ENCODE measurements at places on chromosomes 11 and 22. TPM values are rescaled to one million over a fixed set of nuclear protein-coding genes. Genes with fewer than 3 reads are reported as not detected.

LSP1 gene
- 45.2 TPM for total RNA-seq

SLC17A6 gene
- total RNA-seq, result not detected

CCDC188 gene
- total RNA-seq, result 4.0 TPM

SCUBE1 gene
- 5.4 TPM for total RNA-seq

KRTAP5-1 gene
- total RNA-seq, result not detected

MS4A15 gene
- total RNA-seq, result not detected

NRGN gene
- 41.1 TPM for total RNA-seq

MAPK8IP2 gene
- total RNA-seq, result 0.26 TPM

DNA sequence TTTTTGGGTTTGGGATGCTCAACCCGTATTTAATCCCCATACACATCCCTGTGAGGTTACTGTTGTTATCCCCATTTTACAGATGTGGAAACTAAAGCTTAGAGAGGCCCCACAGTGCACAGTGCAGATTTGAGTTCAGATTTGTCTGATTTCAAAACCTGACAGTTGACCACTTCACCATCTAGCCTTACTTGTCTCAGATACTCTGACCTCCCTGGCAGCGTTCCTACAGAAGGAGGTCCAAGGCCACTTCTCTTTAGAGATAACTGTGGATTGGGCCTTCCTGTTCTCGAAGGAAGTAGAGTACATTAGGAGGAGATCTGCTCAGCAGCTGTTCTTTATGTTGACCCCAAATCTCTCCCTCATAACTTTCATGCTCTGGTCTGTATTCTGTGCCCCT, 46.7 kb upstream of the CTTN start:
- peaks cover 3% of the 10 kb centered on the region for H3K36me3 ChIP-seq
- H3K27me3 ChIP-seq, result no peaks in the 10 kb centered on the region
- H3K4me3 ChIP-seq, result no peak overlapping the region
- no peak overlapping the region for H3K27ac ChIP-seq
- DNase-seq, result no peak

DNA sequence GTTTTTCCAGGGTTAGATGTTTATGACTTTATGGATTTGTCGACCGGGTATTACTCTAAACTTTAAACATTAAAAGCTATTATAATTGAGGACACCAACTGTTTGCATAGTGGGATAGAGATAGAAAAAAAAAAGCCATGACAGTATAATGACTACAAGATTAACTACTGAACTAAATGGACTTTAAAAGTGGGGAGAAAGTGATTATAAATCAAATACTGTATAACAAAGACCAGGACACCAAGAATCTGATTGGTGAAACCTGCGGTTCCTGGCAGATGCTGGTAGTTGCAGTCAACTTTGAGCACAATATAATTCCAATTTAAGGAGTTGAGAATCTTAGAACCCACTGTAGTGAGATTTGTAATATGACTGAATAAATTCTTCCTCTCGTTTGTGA, 2.5 kb downstream of the CRKL start:
- H3K4me3 ChIP-seq, result peak overlapping the region; percentile 87
- H3K4me1 ChIP-seq, result peaks cover 3% of the 10 kb centered on the region
- H3K27me3 ChIP-seq, result no peaks in the 10 kb centered on the region
- no peak overlapping the region for H3K27ac ChIP-seq

DNA sequence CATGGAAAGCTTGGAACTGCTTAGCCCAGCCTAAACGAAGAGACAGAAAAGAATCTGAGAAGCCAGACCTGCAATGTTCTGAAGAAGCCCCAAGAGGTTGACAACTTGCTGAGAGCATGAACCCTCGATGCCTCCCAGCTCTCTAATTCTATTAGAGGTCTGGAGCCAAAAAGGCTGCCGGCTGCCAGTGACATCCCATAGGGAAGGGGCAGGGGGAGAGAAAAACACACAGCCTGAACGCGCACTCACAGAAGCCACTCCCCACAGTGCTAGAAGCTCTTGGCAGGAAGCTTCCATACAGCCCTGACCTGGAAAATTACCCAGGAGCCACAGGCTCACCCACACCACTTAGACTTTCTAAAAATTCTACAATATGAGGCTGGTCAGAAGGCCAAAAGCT, 18.3 kb downstream of the POLDIP3 start:
- H3K4me1 ChIP-seq, result no peaks in the 10 kb centered on the region
- H3K36me3 ChIP-seq, result peaks cover 5% of the 10 kb centered on the region
- no peak overlapping the region for H3K27ac ChIP-seq
- DNase-seq, result no peak
- no peak overlapping the region for H3K4me3 ChIP-seq

GRCh38 chr11:839875-840617, 2.3 kb downstream of the POLR2L start:
- peaks cover 11% of the 10 kb centered on the region for H3K36me3 ChIP-seq
- peaks cover 2% of the 10 kb centered on the region for H3K27me3 ChIP-seq
- no peak for DNase-seq
- H3K27ac ChIP-seq, result no peak overlapping the region
- no peak overlapping the region for H3K4me3 ChIP-seq
- H3K4me1 ChIP-seq, result no peaks in the 10 kb centered on the region

DNA sequence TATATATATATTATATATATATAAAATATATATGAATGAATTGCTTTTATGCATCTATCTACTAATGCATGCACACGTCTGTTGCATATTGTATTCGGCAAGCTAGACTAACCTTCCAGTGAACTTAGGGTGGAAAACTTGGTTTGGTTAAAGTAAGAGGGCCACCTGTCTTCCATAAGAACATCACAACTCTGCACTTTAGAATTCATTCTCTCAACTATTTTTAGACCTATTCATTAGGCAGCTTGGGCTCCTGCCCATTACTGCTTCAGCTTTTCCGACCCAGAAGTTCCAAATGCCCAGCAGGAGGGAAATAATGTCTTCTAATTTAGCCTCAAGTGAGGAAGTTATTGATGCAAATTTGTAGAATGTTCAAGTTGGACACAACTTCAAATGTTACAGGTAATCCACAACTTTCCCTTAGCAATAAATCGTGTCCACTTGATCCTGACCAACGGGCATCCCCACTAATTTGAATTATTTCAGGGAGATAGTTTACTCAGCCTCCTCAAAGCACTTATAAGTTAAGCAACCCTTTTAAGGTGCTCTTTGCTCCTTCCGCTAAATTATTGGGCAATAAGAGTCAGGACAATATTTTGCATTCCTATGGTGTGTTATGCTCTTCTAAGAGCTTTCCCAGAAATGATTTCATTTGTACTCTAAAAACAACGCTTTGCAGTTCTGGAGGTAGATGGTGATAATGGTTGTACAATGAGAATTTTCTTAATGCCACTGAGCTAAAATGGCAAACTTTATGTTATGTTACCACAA, 132.3 kb downstream of the OPCML start:
- H3K4me1 ChIP-seq, result no peaks in the 10 kb centered on the region
- no peaks in the 10 kb centered on the region for H3K36me3 ChIP-seq
- no peaks in the 10 kb centered on the region for H3K27me3 ChIP-seq
- DNase-seq, result no peak
- no peak overlapping the region for H3K4me3 ChIP-seq
- no peak overlapping the region for H3K27ac ChIP-seq

DNA sequence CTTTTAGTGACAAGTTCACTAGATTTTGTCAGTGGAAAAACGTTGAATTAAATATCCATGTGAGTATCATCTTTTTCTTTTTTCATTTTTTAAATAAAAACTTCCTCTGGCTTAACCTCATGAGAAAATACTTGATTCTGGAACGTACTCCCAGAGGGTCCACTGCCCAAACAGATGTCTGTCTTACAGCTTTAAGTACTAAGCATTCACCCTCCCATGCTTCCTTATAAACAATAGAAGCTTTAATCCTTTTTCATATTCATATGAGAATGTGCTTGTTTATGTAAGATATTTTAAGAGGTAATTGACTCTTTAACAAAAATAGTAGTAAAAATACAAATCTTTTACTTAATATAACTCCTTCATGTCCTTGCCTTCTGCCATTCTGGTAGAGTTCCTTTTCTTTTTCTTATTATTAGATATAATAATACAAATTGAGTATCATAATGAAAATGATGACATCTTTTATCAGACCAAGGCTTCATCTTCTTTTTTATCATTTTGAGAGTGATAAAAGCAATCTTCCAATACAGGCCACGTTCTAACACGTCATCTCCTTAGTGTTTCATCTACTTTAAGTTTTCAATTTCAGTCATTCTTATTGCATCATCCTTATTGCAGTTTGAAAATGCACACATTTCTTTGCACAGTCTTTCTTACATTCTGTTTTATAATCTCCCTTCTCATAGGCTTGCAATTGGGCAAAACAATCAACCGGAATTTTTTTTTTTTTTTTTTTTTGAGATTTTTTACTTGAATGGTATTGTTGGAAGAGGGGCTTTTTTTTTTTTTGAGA, 69.5 kb upstream of the MYO18B start:
- H3K36me3 ChIP-seq, result no peaks in the 10 kb centered on the region
- H3K27ac ChIP-seq, result no peak overlapping the region
- H3K4me3 ChIP-seq, result no peak overlapping the region
- no peak for DNase-seq
- H3K27me3 ChIP-seq, result no peaks in the 10 kb centered on the region

GRCh38 chr11:22786475-22786874, 43.1 kb downstream of the SVIP start:
- H3K27me3 ChIP-seq, result no peaks in the 10 kb centered on the region
- H3K27ac ChIP-seq, result no peak overlapping the region
- H3K4me1 ChIP-seq, result no peaks in the 10 kb centered on the region
- DNase-seq, result no peak

GRCh38 chr22:25051983-25052710, 99.6 kb downstream of the KIAA1671 start:
- H3K27me3 ChIP-seq, result no peaks in the 10 kb centered on the region
- H3K27ac ChIP-seq, result no peak overlapping the region
- DNase-seq, result no peak
- no peaks in the 10 kb centered on the region for H3K36me3 ChIP-seq
- no peak overlapping the region for H3K4me3 ChIP-seq
